HS-5 (cell line): ENCODE measurements at places on chromosomes 7 and 10.

DNA sequence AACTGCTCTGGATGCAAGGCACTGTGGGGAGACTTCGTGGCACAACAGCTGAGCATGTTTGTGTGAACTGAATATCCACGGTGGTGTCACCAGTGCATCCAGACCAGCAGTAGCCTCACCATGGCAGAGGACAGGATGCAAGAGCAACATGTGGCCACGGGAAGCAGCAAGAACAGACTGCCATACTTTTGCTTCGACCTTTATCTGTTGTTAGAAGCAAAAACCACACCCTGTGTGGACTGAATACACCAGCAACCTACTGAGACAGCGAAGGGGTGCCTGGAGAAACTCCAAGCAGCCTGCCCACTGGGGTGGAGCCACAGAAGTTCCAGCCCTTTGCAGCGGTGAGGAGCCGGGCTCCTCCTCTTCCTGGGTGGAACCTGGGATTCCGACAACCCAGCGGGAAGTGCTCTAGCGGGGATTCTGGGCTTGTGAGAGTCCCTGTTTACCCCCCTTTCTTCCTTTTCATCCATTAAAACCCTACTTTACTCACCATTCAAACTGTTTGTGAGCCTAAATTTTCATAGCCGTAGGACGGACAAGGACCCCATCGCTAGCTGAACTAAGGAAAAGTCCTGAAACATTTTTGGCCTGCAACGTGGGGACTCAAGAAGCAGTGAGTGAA lies 584.9 kb downstream of the GRM8 start:
- DNase-seq = no peak

GRCh38 chr7:135990258-135990657 lies 13.1 kb upstream of the MTPN start:
- DNase-seq = no peak

DNA sequence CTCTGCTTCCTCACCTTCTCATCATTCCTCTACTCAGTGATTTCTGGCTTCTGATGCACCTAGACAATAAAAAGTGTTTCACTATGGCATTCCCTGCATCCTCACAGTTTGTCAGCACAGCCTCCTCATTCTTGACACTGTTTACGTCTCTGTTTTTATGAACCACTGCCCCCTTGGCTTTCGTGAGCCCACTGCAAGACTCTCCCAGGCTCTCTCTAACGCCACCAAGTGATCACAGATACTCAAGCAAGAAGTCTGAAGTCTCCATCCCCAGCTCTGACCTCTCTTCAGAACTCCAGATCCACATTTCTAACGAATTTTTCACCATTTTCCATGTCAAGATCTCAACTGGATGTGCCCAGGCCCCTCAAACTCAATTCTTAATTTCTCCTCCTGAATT lies 8.9 kb downstream of the SLC16A9 start:
- no peak for DNase-seq

DNA sequence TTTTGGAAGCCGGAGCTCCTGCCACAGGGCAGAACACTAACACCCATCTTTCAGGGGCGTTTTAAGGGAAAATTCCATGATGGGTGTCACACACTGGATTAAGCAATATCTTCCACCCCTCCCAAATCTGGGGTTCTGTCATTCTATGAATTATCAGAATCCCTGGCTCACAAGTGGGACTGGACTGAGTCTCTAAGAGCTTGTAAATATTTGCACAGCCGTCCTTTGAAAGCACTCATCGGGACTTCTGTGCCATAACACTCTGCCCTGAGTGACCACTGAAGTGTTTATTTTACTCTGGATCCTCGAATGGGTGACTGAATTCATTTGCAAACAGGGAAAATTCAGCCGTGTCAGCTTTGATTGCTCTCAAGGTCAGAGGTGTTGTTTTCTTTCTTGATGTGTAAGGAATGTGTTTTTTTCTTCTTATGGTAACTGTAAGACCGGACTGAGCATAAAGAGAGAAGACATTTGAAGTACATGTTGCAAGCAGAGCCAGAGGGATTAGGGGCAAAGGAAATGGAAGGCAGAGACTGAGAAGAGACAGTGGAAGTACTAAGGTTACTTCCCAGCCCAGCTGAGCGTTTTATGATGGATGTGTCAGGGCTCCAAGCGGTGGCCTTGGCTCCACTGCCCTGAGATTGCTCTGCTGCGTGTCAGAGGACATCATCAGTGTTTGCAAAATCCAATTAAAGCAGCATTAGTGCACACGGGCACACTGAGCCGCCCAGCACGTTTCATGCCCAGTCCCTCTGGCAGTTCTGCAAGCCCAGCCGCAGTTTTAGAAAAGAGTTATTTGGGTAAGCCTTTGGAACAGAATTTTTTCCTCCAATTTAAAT lies 17.7 kb upstream of the GTPBP4 start:
- no peak for DNase-seq

DNA sequence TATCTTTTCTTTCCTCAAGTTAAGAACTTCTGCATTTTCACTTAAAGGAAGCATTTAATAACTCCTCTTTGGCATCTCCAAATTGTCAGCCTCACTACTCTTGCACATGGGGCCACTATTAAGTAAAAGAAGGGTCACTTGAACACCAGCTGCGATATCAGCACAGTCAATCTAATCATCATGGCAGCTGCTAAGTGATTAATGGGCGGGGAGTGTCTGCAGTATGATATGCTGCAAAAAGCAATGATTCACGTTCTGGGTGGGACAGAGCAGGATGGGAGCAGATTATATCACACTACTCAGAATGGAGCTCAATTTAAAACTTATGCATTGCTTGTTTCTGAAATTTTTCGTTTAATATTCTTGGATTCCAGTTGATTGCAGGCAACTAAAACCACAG lies 447.4 kb upstream of the PFKP start:
- no peak for DNase-seq

DNA sequence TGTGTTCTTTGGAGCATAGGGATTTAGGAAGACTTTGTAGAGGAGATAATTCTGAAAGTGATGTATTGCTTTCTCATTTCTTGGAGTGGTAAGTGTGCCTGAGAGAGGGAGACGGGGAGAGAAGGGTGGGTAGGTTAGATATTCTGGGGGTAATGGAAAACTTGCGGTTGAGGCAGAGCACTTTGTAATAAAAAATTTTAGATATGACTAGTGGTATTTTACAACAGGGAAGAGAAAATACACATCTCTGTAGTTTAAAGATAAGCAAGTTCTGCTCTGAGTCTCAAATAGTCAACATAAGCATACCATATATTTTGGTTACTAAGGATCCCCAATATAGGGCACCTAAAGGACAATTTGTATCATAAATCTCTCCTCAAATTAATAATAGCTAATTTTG lies 6.6 kb downstream of the VPS50 start:
- DNase-seq = no peak

DNA sequence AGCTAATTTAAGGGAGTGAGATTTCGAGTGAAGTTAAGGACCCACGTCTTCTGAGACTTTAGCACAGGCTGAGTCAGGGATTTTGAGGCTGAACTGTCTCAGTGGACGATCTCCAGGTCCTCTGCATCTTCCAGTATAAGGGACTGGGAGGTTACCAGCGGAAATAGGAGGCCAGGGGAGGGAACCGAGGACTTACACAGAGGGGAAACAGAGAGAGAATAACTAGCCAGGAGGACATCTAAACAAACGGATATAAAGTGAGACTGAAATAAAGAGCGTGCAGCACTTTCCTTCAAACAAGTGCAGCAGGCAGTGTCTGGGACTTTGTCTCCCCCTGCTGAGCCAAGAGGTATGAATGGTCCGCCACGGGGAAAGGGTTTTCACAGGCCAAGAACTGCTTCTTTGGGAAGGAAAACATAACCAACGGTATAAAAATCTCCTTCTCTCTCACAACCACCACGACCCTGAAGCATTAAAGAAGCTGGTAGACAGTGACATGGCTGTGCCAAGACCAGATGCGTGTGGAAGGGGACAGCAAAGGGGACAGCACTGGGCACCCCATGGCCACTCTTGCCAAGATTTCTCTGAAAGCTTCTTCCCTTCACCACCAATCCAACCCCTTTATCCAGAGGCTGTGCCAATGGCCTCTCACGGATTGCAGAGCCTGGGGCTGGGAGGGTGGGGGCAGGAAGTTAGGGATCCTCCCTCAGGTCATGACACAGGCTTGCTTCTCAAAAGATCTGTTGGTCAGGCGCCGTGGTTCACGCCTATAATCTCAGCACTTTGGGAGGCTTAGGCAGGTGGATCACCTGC lies 72.0 kb downstream of the SLC37A3 start:
- no peak for DNase-seq
